ENCODE measurements at places on chromosomes 7 and 10.

- no peak for DNase-seq
Observed at GRCh38 chr7:40177071-40177470, 42.3 kb downstream of the SUGCT start.

GRCh38 chr7:31492086-31492485 is 21.8 kb upstream of the ITPRID1 start:
- DNase-seq = no peak

DNA sequence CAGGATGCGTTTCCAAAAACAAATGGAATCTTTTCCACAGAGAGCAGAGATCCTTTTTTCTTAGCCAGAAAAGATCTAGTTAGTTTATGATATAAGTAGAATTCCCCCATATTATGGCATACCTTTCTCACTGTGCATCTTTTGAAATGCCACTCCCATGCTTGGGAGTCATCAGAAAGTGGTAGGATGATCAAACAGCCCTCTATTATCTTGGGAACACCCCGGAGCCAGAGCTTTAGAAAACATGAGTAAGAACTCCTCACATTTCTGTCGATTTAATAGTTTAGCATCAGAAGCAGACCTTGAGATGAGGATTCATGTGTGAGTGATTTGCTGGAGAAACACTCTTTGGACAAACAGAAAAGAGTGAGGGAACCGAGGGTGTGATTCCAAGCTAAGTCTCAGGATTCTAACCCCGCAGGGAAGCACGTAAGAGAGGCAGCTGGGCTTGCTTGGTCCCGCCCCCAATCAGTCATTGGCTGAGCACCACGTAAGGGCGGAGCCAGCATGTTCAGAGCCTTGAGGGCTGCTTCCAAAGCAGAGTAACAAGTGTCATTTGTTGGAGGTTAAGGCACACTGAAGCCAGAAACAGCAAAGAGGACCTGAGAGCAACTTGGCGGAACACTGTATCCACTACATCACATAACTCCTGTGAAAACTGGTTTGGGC is 43.7 kb upstream of the NXPH1 start:
- DNase-seq = no peak

DNA sequence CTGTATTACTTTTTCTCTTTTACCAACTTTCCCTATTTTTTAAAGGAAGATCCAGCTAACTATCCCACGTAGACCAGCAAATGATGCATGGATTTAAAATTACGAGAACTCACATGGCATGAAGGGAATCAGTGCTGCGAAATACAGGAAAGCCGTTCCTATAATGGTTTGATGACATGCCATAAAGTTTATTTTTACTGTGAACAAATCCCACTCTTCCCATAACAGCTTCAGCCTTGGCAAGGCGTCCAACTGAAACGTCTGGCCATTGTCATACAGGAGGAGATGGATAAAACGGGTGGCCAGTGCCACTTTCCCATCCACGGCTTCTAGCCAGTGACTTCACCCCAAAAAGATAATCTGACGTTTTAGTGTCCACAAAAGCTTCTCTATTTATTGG is 106.2 kb upstream of the DDC start:
- DNase-seq = no peak

DNA sequence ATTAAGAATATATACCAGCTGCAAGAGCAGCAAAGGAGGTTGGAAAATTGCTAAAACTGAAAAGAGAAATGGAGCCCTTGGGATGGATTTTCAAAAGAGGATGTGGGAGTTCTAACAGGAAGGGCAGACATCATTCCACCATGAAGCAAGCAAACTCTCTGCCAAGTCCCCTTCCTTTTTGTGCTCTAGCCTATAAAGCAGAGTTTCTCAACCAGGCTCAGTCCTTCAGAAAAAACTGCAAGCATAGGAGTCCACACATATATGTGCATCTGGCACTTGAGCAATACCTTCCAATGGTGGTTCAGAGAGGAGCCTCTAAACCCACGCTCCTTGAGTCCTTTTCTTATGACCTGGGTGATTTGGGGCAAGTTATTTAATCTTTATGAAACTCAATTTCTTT is 98.6 kb upstream of the MKX start:
- no peak for DNase-seq

- no peak for DNase-seq
Observed at GRCh38 chr10:75234683-75235374, 928 bp downstream of the COMTD1 start.

DNA sequence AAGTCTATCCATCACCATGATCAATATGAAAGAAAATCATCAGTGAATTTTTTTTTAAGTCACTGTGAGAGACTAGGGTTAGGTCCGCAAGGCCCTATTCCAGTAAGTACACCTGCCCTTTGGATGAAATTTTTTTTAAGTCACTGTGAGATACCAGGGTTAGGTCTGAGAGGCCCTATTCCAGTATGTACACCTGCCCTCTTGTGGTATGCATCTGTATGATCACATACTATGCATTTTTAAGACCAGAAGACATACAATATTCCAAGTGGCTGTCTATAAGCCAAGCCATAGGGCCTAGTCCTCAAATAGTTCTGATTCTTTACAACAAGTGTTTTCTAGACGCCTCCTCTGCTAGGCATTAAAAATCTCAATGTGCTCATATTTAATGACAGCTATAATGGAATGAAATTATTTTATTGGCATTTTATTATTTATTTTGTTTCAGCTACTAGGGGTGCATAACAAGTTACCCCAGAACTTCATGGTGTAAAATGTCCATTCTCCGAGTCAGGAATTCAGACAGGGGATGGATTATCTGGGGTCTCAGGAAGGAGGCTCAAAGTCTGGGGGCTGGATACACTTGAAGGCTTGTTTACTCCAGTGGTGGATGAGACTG is 53.1 kb downstream of the TEX36 start:
- DNase-seq = peak; percentile 76

GRCh38 chr10:59577984-59578383 is 131.7 kb downstream of the SLC16A9 start:
- no peak for DNase-seq

GRCh38 chr10:119517235-119518141 is 25.0 kb downstream of the RGS10 start:
- DNase-seq = peak; percentile 71

- no peak for DNase-seq
Observed at GRCh38 chr10:62980687-62981086, 152.4 kb upstream of the NRBF2 start.
